ENCODE measurements at places on chromosomes 3 and 15. TPM values are rescaled to one million over a fixed set of nuclear protein-coding genes. Genes with fewer than 3 reads are reported as not detected.

GRCh38 chr3:159486580-159486979 is 502.1 kb upstream of the IL12A start:
- DNase-seq, result peak; percentile 7

- DNase-seq, result peak; percentile 90
Measured at GRCh38 chr3:192830291-192831110, 87.2 kb downstream of the MB21D2 start.

Gene UCN2
- total RNA-seq, result 0.14 TPM

- no peak for DNase-seq
Measured at GRCh38 chr3:13785853-13786436, 93.9 kb downstream of the WNT7A start.

- DNase-seq, result peak; percentile 8
Measured at GRCh38 chr15:95520511-95520910, 810.0 kb upstream of the NR2F2 start.

DNA sequence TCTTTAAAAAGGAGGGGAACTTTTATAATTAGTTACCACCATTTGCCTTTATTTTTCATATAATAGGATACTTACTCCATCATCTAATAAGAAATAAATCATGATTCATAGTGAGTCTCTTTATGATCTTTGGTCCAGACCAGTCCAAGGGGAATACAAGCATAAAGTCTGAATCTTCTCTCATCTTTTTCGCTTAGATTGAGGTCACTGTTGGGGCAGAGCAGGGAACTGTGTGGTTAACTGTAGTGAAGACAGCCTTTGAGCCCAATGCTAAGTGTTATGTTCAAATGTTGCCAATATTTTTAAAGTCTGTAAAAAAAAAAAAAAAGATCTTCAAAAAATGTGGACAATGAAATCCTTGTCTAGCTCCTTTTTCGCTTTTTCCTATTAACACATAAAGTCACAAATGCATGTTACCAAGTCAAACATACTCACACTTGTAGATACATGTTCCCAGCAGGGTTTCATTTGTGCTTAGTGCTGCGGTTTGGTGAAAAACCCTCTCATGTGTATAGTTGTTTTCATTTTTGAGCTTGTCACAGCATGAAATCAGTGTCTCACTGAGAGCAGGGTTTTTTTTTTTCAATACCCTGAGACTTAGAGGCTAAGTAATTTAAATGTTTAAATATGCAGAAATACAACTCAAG is 72.1 kb downstream of the EPHA3 start:
- peak; percentile 19 for DNase-seq

DNA sequence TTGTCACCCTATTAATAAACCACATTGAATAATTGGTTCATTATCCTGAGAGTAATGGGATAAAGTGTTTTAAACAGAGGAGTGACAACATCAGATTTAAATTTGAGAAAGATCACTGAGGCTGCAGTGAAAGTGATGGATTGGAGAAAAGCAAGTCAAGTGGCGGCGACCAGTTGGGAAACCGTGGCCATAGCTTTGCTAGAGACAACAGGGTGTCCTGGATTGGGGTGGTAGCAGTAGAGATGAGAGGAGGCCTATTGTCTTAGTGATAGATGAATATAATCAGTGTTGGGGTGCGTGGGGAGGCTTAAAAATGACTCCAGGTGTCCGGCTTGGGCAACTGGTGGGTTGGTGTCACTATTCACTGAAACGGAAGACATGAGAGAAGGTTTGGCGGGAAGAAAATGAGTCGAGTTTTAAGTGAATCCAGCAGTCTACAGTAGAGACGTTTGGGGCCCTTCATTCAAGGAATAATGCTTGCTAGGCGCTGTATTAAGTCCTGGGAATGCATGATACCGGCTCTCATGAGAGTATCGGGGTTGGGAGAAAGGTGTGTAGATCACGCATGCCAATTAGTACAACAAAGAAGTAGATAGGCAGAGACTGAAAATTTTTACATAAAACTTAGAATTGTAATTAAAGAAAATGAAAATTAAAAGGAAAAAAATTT is 819 bp downstream of the NEK4 start:
- DNase-seq, result no peak
